Activated T-cell treated with anti-CD3 and anti-CD28 coated beads for 1 hour (primary cell): ENCODE measurements at places on chromosomes 1 and 21.

DNA sequence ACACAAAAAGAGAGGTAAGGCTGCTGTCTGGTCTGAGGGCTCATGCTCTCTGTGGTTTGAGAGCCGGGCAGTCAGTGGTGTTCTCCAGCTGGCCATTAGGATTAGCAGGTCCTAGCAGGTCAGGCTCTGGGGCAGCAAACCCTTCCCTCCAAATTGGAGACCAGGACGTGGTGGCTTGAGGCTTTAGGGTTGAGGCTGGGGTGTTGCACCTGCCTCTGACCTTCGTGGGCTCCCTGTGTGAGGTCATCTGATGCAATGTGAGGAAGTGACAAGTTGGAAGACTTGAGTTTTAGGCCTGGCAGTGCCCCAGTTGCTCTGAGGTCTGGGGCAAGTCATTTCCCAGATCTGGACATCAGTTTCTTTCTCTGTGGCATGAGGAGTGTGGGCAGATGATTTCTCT lies 24.4 kb downstream of the SZRD1 start:
- DNase-seq: no peak

- no peak for DNase-seq
Observed at GRCh38 chr21:36478207-36478701, 1.7 kb downstream of the CLDN14 start.

- DNase-seq: no peak
Observed at GRCh38 chr1:206075786-206076755, 23.1 kb downstream of the RHEX start.

DNA sequence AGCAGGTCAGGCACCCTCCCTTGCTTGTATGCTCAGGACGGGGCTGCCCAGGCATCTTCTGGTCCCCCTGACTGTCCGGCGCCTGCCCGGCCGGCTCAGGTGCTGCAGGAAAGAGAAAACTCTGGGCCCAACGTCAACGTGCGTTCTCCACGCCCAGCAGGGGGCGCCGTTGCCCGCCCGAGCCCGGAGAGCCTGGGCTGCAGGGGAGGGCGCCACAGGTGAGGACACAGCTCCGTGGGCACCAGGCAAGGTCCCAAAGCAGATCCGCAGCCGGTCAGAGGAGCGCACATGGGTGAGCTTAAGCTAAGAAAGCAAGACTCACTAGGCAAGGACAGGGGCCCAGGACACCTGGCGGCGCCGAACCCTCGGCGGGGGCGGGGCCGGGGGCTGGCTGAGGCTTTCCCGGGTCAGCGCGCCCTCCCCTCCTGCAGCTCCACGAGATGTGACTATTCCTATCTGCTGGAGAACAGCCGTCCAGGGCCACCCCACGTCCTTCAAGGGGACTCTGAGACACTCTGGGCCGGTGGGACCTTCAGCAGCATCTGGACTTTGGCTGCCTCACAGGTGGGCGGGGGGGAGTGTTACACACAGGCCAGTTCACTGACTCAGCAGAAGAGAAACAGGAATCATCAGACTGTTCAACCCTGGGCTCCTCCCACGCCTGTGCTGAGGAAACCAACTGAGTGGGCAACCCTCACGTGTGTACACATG lies 29.3 kb downstream of the KRTAP10-1 start:
- DNase-seq: peak; percentile 85

GRCh38 chr21:42496839-42497202 lies 797 bp upstream of the RSPH1 start:
- no peak for DNase-seq

DNA sequence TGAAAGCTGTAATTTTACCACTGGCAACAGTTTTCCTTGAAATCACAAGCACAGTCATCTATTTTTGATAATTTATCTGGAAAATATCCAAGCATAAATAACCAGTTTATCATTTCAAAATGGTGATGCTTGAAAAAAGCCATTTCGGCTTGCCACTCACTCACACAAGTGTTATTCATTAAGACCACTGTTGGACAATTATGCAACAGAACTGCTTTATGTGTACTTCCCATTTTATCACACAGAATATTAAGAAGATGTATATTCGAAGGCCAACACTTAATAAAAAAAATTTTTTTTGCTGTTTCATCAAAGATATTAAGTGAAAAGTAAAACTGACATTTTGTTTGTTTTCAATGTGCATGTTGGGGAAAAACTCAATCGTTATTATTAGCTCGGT lies 62.3 kb downstream of the EIF4G3 start:
- DNase-seq: no peak

DNA sequence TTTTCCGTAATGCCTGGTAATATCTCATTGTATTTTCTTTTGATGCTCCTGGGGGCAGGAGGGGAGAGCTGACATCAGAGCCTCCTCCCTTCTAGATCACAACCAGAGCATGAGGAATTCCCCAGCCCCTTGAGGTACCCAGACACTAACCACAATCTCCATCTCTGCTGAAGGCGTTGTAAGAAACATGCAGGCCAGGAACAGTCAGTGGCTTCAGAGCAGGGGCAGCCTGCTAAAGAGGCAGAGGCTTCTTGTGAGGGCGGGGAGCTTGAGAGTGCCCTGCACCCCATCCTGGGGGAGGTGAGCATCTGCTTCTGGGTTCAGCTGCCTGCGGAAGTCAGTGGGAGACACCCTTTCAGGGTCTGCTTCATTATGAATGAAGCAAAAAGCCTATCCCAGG lies 19.0 kb downstream of the MAPKAPK2 start:
- no peak for DNase-seq

GRCh38 chr1:35929730-35930592 lies 944 bp upstream of the AGO3 start:
- DNase-seq: peak; percentile 25

GRCh38 chr1:171509191-171509590 lies 23.9 kb downstream of the PRRC2C start:
- no peak for DNase-seq

- DNase-seq: peak; percentile 7
Observed at GRCh38 chr1:169044296-169044695, 62.2 kb upstream of the ATP1B1 start.

DNA sequence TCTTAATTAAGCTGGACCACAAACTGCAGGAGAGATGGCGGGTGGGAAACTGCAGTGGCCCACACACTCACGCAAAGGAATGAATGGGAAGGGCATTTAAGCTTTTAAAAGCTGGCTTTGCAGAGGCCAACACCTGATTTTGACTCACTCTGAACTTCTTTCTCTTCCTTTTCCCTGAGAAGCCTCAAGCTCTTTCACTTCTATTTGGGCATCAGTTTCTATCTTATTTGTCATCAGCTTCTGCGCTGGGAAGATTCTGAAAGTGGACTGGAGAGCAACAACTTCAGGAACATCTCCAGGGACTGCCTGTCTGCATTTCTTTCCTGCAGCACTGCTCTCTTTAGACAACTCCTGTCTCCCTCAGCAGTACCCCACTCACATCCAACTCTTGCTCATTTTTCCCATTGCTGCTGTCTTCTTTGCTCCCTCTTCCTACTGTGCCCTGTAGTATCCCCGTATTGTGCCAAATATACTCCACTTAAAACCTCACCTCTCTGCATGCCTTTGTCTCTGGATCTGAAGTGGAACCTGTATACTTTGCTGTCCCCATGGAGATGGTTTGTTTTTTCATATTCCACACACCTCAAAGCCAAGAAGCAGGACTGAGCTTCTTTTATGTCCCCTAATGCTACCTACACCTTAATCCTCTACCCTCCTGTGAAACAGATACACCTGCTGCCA lies 143.3 kb upstream of the JUN start:
- no peak for DNase-seq

- no peak for DNase-seq
Observed at GRCh38 chr1:227902641-227902990, 45.1 kb downstream of the WNT9A start.

GRCh38 chr1:114986286-114986685 lies 43.3 kb upstream of the TSHB start:
- no peak for DNase-seq

DNA sequence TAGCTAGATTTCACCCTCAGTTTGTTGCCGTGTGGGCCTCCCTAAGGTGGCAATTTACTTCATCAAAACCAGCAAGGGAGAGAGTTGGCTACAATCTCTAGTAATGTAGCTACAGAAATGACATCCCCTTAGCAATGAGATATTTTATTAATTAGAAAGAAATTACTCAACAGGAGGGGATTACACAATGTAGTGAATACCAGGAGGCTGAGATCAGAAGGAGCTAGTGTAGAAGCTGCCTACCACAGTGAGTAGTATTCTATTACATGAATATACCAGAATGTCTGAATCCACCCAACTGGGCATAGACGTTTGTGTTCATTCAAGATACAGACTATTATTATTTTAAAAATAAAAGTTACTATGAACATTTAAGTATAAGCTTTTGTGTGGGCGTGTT lies 868.2 kb upstream of the CXADR start:
- no peak for DNase-seq

DNA sequence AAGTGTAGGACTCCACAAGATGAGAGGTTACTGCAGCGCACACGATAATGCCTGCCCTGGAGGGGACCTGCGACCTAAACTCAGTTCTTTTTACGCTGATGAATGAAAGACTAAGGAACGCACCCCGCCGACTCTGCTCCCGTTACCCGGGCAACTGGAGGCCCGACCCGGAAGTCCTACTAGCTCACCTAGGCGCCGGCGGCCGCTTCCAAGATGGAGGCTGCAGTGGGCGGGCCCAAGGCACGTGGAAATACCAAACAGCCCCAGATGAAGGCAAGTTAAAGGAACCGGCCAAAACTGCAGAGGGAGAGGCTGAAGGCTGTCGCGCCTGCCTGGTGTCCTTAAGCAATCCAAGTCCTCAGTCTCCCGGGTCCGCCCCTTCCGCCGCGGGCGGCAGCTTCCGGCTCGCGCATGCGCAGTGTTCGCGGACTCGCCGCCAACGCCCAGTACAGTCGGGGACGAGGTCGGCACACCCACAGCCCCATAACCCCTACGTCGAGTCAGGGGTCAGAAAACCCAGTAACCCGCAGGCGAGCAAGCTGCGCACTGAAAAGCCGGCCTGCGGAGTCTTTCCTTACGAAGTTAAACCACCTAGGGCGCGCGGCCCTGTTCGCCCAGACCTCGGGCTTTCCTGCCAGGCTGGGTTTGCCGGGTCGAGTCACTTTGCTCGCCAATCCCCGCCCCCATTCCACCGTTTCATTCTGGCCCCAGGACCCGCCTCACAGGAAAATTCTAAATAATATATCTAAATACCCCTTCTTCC lies at the start of gene SETD4:
Gene SETD4, minus strand, starts transcription at position 368 of the 763 bp plus-strand sequence. CDS start 1,638 bp downstream, outside the sequence.
- peak; percentile 90 for DNase-seq

DNA sequence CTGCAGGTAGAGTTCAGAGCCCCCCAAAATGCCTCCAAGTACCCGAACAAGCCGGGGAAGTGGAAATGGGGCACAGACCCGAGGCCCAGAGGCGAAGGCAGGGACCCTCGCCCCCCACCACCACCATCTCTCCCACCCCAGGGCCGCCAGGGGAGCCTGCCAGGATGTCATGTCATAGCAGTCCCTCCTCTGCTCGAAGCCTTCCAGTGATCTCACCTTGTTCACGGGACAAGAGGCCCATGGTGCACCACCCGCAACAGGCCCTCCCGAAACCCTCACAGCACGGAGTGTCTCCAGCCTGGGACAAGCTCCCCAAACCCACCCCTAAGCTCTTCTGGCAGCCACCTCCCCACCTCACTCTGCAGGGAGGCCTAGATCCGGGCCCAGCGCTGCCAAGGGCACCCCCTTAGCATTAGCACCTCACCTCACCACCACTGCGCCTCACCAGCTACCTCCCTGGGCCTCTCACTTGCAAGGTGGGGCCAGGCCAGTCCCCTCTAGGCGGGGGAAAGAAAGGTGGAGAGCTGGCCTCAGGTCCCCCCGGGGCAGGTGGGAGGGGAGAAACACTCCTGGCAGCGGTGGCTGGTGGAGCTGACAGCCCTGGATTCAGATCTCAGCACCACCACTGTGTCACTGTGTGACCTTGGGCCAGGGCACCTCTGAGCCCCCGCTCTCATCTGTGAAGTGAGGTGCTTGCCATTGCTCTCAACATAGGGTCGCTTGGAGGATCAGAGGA lies 13.3 kb downstream of the CHD5 start:
- no peak for DNase-seq

DNA sequence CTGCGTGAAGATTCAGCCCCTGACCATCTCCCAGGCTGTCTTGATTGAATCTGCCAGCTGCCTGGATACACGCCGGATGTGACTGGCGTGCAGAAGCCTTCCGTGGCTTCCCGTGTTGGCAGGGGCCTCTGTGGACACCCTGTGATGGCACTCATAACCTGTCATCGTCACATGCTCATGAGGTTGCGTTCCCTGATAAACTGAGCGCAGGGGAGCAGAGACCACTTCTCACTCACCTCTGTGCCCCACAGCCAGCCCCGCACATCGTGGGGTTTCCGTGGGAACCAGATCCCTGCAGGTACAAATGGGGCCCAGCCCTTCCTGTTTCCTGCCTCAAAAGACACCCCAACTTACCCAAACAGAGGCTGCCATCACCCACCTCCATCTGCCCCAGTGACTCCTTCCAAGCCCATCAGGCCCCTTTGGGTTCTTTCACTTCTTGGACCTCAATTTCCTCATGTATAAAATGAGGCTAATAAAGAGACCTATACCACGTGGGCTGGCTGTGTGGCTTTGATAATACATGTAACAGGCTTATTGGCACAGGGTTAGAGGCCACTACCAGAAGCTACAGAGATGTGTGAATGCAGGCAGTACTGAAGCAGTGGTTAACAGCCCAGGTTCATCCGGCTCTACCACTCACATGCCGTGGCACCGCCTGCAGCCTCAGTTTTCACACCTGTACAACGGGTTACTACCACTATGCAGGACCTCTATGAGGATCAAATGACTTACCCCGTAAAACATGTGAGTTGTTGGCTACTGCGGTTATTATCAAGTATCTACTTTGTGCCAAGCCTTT lies 23.6 kb downstream of the HTR6 start:
- no peak for DNase-seq

- DNase-seq: no peak
Observed at GRCh38 chr21:31877463-31877957, 4.7 kb downstream of the HUNK start.

- DNase-seq: no peak
Observed at GRCh38 chr1:21518774-21519455, 9.7 kb downstream of the ALPL start.

DNA sequence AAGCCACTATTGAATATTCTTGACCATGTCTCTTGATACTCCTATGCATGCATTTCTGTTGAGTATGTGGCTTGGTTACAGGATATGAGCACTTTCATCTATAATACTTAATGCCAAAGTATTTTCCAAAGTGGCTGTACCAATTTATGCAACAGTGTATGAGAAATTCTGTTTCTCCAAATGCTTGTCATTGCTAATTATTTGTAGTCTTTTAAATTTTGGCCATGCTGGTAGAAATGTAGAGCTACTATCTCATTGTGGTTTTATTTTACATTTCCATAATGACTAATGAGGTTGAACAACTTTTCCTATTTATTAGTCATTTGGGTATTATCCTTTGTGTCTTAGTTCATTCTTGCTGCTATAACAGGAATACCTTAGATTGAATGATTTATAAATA lies 71.4 kb upstream of the TSPAN2 start:
- DNase-seq: no peak

GRCh38 chr1:36285443-36286101 lies 20.6 kb upstream of the SH3D21 start:
- DNase-seq: peak; percentile 46

- no peak for DNase-seq
Observed at GRCh38 chr21:25734654-25734903, 125 bp downstream of the ATP5PF start.

GRCh38 chr1:1360506-1361169 lies 2.3 kb upstream of the MXRA8 start:
- no peak for DNase-seq

- no peak for DNase-seq
Observed at GRCh38 chr1:202281316-202282024, 60.3 kb downstream of the UBE2T start.
